Stimulated activated CD4-positive, alpha-beta T cell treated with anti-CD3 and anti-CD28 coated beads, Interleukin-12 subunit alpha, Interleukin-12 subunit beta, amount 100 ng/mL, for 48 hours (primary cell): ENCODE measurements at places on chromosomes 11 and 22.

DNA sequence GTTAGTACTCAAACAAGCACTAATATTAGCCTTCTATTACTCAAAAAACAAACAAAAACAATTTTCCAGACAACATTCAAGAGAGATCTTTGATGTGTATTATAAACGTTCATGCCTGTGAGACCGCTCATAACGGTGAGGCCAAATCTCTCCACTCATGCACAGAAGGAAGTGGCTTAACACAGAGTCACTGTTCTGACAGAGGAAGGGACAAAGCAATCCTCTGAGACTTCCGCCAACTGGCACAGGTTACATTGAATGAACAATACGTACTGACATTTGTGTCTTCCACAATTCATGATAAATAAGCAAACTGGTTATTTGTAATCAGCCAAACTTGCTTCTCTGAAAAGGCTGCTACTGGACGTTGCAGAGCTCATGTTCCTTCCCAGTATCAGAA is 30.5 kb downstream of the CHKA start:
- DNase-seq, result no peak

GRCh38 chr11:113114705-113115027 is 153.4 kb downstream of the NCAM1 start:
- no peak for DNase-seq

DNA sequence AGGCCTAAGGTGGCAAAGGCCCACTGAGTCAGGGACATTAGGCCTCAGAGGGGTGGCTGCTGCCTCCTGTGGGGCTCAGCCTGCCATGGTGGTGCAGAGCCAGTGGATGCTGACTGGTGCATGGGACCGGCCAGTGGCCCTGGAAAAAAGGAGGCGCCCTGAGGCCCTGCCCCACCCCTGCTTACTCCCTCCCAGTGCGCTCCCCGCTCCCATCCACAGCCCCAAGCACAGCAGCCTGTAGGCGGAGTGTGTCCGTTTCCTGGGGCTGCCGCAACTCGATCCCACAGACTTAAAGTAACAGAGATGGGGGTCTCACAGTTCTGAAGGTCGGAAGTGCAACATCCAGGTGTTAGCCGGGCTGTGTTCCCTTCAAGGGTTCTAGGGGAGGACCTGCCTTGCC is 38.4 kb upstream of the FADD start:
- no peak for DNase-seq

DNA sequence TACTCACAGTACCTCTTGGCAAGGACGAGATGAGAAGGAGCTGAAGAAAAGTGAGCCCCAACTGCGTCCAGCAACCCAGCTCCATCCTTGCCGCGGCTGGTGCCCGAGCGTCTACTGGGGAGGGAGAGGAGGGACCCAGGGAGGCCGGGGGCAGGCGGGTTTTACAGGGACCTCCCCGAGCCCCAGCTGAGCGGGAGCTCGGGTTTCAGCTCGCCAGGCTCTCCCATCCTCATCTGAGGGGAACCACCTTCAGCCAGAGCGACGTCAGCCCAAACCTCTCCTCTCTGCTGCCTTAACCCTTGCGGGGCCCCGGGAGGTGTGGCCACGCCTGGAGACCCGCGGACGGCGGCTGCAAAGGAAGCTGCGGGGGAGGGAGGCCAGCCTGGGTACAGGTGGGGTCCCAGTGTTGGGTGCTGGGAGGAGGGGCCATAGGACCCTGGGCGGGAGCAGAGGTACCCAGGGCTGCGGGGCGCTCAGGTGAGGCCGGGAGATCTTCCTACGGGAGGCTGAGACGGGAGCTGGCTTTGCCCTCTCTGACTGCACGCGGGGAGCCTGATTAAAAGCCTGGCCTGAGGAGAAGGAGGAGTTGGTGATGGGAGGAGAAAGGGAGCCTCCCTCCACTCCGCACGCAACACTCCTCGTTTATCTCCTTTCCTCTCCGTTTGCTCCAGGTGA is at the start of gene PAMR1:
Gene PAMR1, minus strand, starts transcription at position 116 of the 675 bp plus-strand sequence. Its CDS starts 31 bp downstream, at position 85.
- DNase-seq, result no peak

- DNase-seq, result no peak
Observed at GRCh38 chr11:134579724-134580609, 167.9 kb upstream of the B3GAT1 start.

GRCh38 chr11:82823647-82824619 is 76.3 kb downstream of the PRCP start:
- no peak for DNase-seq

DNA sequence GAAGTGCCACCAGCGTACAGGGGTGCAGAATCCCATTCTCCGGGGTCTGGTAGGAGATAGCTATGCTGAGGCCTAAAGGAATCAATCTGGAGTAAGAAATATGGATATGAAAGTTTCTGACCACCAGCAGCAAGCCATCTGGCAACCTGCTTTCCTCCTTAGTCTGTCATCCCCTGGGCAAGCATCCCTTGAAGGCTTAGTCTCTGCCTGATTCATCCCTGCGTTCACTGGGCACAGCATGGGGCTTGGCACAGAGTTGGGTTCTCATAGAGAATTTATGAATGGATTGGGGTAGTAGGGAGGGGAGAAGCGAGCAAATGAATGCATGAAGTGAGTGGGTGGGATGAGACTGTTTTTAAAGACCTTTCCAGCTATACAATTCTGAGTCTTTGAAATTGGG is 85.8 kb upstream of the NARS2 start:
- no peak for DNase-seq

GRCh38 chr11:88378422-88379066 is 41.0 kb upstream of the CTSC start:
- no peak for DNase-seq

- no peak for DNase-seq
Observed at GRCh38 chr11:1116104-1116503, 41.4 kb downstream of the MUC2 start.

- no peak for DNase-seq
Observed at GRCh38 chr11:119875841-119876600, 147.0 kb upstream of the NECTIN1 start.

DNA sequence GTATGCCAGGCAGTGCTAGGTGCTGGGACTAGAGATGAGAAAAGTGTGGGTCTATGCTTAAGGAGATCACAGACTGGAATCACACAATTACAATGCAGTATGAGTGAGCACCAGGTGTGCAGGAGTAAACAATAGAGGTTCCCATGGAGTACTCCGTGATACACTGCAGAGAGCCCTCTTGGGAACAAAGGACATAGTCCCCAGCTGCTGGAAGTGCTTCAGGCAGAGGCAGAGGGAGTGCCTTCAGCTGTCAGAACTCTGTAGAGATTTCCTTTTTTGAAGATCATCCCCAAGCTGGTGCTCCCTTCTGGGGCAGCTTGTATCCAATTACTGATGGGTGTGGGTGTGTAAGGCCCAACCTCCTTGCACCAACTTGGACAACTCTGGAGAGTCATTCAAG is 143.5 kb upstream of the PLET1 start:
- no peak for DNase-seq

DNA sequence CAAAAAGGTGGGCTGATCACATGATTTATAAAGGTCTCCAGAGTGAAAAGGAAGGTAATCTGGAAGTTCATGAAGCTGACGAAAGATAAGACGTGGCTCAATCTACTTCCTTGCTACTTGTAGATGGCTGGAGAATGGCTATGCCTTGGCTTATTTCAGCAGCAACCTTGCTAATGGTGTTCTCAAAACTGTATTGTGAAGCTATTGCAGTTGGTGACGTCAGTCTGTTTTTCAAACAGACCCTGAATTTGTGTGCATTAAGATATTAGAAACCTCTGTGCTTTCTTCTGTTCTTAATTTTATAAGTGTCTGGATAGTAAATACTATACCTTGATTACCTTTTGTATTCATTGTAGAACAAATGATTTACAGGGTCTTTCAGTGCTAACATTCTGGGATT is 58.3 kb upstream of the C11orf87 start:
- no peak for DNase-seq

- DNase-seq, result no peak
Observed at GRCh38 chr22:42766860-42767259, 46.2 kb upstream of the A4GALT start.

GRCh38 chr22:49535527-49536125 is 292.0 kb downstream of the BRD1 start:
- no peak for DNase-seq

- DNase-seq, result no peak
Observed at GRCh38 chr11:41400819-41401382, 58.6 kb downstream of the LRRC4C start.

- DNase-seq, result no peak
Observed at GRCh38 chr22:45980761-45981160, 3.8 kb upstream of the WNT7B start.

DNA sequence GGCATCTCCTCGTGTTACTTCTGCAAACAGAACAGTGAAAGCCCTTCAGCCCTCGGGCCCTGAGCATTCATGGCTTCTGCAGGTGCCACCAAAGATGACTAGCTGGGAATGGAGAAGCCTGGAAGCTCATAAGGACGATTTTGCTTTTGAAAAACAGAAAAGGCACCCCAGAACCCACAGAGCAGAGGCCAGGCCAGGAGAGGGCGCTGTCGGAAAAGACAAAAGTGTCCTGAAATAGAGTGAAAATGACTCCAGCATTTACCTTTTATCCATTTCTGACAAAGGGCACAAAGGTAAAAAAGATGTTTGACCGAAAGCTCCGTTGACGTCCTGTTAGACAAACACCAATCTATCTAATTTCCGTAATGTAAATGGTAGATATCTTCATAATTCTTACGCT is 37.6 kb downstream of the ZNF195 start:
- peak; percentile 74 for DNase-seq

GRCh38 chr11:121132211-121132976 is 31.4 kb downstream of the TECTA start:
- DNase-seq, result no peak

GRCh38 chr11:35363854-35364780 is 55.2 kb downstream of the SLC1A2 start:
- DNase-seq, result no peak

DNA sequence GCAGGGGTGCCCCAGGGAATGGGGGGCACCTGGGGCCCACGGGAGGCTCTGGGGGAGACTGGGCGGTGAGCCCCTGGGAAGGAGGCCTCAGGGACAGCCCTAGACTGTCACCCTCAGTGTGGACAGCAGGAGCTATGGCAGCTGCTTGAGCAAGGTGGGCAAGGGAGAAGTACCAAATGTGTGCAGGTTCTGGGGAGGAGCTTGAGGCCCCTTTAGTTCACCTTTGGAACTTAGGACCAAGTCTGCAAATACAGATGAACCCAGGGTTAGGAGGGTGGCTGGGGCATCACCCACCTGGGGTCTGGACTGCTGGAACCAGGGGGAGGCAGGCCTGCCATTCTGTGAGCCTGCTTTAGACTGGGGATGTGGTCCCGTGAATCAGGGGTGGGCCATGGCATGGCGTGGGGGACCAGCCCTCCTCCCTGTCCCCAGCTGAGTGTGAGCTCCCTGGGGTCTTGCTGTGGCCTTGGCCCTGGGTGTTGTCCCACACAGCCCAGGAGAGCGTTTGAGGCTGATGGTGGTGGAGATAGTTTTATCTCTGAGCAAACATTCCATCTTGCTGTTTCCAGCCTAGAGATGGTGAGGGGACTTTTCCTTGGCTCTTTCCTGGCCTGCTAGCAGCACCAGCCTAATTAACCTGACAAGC is 122.3 kb downstream of the KCNQ1 start:
- DNase-seq, result no peak

- DNase-seq, result no peak
Observed at GRCh38 chr22:45212992-45213751, 27.5 kb downstream of the KIAA0930 start.

DNA sequence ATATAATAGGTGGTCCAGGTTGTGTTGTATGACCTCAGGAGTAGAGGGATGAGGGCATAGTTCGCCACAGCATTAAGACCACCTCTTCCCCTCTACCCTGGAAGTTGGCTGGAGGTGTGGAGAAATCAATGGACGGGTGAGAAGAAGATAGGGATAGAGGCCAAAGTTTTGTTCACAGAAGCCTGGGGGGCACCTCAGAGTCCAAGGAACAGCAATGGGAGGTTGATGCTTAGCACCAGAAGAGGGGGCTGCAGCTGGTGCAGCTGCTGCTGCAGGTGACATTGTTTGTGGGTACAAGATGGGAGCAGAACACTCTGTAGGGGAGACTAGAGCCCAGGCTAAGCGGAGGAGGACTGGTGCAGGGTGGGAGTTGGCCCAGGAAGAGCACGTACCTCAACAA is 31.2 kb upstream of the SPON1 start:
- DNase-seq, result no peak

- DNase-seq, result no peak
Observed at GRCh38 chr11:26703411-26704191, 18.3 kb downstream of the SLC5A12 start.

DNA sequence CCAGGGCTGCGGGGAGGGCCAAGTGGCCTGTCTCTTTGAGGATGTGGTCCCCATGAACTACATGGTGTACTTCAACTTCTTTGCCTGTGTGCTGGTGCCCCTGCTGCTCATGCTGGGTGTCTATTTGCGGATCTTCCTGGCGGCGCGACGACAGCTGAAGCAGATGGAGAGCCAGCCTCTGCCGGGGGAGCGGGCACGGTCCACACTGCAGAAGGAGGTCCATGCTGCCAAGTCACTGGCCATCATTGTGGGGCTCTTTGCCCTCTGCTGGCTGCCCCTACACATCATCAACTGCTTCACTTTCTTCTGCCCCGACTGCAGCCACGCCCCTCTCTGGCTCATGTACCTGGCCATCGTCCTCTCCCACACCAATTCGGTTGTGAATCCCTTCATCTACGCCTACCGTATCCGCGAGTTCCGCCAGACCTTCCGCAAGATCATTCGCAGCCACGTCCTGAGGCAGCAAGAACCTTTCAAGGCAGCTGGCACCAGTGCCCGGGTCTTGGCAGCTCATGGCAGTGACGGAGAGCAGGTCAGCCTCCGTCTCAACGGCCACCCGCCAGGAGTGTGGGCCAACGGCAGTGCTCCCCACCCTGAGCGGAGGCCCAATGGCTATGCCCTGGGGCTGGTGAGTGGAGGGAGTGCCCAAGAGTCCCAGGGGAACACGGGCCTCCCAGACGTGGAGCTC is 13.5 kb downstream of the ADORA2A start:
- no peak for DNase-seq

DNA sequence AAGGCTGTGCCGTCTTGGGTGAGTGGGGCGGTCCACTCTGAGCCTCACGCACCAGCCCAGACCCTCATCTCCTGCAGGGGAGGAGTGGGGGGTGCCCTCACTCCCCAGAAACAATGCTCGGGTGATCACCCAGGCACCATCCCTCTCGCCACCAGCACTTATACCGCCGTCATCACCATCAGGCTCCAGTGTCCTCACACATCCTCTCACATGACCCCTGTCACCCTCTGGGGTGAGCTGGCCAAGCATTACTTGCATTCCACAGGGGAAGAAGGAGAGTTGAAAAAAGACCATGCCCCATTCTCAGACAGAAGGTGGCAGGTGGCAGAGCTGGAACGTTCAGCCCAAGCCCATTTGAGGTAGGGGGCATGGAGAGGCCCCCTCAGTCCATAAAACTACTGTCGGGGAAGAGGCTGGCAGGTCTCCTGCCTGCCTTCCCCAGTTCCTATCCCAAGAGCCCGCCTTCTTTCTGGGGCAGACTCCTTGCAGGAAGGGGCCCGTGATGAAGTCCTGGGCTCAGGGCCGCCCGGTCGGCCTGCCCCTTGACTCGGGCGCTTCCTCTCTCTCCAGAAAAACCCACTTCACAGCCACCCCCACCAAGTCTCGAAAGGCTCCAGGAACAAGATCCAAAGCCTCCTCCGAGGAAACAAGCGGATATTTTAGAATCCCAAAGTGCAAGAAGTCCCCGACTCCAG is 153.3 kb downstream of the DSCAML1 start:
- no peak for DNase-seq

- DNase-seq, result no peak
Observed at GRCh38 chr11:28815110-28815509, 706.9 kb downstream of the METTL15 start.
